NCI-H460 (cell line): ENCODE measurements at places on chromosomes 5 and 9. TPM values are rescaled to one million over a fixed set of nuclear protein-coding genes. Genes with fewer than 3 reads are reported as not detected.
A peak's percentile ranks its signal among the peaks of the same experiment; 100 is the strongest.

GRCh38 chr5:150458802-150459557, 9.4 kb upstream of the RPS14 start:
- peak; percentile 69 for DNase-seq

HTR1A gene
- total RNA-seq: not detected in 2 replicates

DNA sequence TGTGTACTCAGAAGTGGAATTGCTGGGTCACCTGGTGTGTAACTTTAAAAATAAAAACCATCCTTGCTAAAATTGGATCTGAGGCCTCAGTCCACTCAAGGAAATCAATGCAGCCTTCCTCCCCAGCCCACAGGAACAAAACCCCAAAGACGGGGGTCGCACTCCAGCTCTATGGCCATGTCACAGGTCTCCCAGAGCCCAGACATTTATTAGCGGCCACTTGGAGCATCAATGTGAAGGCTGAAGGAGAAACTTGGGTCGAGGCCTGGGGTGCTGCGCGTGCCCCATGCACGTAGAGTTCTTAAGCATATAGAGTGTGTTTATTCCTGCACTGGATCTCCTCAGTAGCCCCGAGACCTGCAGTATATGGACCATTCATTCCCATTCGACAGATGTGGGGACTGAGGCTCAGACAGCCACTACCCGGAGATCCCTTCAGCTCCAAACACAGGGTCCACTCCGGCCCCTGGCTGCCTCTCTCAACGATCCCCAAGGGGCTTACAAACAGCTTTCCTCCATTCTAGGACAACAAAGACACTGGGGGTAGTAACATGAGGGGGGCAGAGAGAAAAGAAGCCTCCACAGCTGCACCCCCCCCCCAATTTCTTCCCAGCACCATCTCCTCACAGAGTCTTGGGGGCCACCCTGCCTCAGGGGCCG, 14.3 kb upstream of the OLFM1 start:
- DNase-seq: no peak

DNA sequence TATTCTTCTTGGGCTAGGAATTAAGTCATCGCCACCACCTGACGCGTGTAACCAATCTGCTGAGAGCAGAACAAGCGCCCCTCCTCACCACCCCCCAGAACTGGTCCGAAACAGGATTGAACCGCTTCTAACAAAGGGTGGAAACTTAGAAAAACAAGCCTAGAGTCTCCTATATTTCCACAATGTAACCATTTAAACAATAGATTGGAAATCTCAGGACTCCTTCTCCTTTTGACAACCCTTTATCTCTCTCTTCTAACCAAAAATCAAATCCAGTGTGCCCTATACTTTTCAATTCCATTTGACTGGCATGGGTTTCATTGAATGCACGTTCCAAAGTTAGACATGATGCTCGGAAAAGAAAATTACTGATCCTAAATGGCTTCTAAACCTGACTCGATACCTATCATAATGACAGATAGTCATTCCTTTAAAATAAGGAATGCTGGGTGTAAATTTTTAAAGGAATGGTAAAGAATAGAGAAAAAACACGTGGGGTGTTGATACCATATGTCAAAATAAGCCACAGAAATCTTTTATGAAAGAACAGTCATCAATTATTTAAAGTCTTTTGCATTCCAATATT, 1.2 kb downstream of the ARRDC3 start:
- DNase-seq: peak; percentile 46

DNA sequence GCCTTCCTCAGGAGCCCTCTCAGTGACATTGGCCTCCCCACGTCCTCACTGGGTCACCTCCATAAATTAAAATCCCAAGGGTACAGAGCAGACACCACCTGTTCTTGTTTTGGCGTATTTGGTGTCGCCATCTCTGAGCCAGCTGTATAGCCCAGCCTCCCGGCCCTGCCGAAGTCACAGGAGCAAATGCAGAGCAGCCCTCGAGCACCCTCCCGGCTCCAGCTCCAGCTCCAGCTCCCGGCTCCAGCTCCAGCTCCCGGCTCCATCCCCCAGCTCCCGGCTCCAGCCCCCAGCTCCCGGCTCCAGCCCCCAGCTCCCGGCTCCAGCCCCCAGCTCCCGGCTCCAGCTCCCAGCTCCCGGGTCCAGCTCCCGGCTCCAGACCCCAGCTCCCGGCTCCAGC, 74.3 kb downstream of the ZNF354C start:
- no peak for DNase-seq

DDX4 gene
- total RNA-seq: 0.14 TPM in 1 of 2 replicates, not detected in the other

DNA sequence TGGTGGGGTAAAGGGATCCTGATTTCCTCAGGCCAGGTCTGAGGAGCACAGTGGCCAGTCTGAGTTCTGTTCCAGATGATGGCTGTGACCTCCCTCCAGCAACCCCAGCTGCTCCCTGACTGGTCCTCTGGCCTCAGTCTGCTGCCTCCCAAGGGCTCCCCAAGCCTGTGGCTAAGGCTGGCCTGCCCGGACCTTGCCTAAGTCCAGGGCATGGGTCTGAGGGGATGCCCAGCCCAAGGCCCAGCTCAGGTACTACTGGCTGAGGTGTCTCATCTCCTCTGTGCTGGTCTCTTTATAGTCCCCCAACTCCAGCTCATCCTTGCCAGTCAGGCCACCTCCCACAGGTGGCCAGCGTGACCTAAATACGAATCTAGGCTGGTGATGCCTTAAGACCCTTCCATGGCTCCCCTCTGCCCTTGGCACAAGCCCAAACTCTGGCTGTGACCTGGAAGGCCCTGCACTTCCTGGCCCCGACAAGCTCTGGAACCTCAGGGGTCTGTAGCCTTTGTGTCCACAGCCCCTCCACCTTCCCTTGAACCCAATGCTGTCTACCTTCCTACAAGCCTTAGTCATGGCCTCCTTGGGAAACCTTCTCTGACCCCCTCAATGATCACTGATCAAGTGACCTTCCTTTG, 9.8 kb downstream of the KIF12 start:
- DNase-seq: no peak

PCDHA6 gene
- not detected in 2 replicates for total RNA-seq

- DNase-seq: no peak
Observed at GRCh38 chr5:117701062-117701461, 1126.4 kb upstream of the SEMA6A start.

DNA sequence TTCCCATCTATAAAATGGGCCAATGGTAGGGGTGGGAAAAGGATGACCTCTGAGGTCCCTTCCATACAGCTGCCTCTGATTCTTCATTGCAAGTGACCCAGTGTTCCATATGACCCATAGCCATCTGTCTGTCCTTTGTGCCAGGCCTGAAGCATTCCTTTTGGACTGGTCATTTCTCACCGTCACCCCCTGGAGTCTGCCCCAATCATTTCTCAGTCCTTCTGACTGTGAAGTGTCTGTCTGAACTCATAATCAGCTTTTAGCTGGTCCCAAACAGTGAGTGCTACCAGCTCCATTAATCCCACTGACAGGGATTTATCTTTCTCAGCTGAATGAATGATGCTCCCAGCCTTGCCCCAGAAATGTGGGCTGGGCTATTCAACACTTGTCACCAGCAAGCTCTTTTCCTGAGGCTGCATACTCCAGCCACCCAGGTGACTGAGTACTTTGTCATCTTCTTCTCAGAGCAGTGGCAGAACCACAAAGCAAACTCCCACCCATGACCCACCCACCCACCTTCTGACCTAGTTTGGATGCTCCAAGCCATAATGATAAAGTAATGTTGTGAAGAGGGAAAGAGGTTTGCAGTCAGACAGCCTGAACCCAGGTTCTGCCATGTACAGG, 37.4 kb downstream of the KCNIP1 start:
- DNase-seq: no peak

DNA sequence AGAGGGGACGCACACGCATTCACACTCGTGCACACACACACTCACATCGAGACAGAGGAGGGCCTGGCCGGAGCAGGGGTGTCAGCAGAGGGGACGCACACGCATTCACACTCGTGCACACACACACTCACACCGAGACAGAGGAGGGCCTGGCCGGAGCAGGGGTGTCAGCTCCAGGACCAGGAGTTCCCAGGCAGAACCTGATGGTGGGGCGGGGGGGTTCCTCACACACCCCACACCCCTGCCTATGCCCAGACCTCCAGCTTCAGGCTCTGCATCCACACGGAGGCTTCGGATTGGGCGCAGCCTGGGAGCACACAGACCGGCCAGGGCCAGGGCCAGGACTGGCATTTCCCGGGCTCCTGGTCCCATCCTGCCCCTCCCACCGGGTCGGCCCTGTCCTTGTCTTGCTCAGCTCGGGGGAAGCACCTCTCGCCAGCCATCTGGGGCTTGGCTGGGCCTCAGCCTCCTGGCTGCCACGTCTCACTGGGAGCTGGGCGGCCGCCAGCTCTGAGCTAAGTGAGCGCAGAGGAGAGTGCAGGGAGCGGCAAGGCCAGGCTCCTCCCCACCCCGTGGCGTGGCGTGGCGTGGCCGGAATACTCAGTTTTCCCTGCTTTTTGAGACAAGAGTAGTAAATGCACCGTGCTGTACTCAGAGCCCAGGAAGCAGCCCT, 31.3 kb downstream of the ADAMTS2 start:
- DNase-seq: no peak

- peak; percentile 40 for DNase-seq
Observed at GRCh38 chr5:56415356-56415765, 182.2 kb upstream of the ANKRD55 start.

- DNase-seq: peak; percentile 48
Observed at GRCh38 chr9:132169672-132170392, 8.0 kb downstream of the NTNG2 start.

- no peak for DNase-seq
Observed at GRCh38 chr5:149931992-149932436, 12.6 kb downstream of the PDE6A start.

DNA sequence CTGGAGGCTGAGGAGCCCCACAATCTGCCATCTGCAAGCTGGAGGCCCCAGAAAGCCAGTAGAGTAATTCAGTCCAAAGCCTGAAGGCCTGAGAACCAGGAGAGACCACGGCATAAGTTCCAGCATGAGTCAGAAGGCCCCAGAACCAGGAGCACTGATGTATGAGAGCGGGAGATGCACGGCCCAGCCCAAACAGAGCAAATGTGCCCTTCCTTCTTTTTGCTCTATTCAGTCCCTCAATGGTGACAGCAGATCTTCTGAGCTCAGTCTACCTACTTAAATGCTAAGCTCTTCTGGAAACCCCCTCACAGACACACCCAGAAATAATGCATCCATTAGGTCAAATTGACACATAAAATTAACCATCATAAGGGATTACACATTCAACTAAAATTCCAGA, 277.6 kb downstream of the ATPSCKMT start:
- DNase-seq: no peak

- DNase-seq: no peak
Observed at GRCh38 chr5:115532517-115532916, 12.1 kb downstream of the FEM1C start.

- no peak for DNase-seq
Observed at GRCh38 chr9:8390571-8390970, 591.0 kb upstream of the DMAC1 start.

- no peak for DNase-seq
Observed at GRCh38 chr5:27708534-27708933, 670.1 kb upstream of the CDH9 start.

GRCh38 chr5:54969856-54970828, 15.3 kb downstream of the ESM1 start:
- no peak for DNase-seq

IL13 gene
- not detected in 2 replicates for total RNA-seq

DNA sequence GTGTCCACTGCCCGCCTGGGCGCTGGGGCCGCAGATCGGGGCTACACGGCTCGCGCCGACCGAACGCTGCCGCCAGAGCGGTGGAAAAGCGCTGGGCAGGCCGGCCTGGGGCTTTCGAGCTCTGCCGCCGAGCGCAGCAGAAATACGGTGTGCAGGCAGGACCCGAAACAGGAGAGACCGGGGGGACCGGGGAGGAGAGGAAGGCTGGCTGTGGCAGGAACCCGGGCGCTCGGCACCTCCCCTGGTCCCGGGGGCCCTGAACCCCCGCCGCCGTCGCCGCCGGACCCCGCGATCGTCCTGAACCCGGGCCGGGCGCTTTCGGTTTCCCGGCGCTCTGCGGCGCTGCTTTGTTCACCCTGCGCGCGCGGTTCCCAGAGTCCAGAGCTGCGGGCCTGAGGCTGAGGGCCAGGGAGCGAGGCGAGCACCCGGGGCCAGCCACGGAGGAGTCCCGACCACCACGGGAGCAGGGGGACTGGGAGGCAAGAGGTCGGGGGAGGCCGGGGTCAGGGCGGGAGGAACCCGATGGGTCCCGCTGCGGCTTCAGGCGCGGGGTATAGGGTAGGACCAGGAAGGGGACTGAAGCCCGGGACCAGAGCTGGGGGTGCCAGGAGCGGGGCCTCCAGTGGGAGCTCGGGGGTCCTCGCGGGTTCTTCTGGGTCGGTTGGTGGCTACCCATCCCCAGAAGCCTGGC, 12.0 kb downstream of the IRX2 start:
- no peak for DNase-seq

C7 gene
- total RNA-seq: not detected in 2 replicates

DNA sequence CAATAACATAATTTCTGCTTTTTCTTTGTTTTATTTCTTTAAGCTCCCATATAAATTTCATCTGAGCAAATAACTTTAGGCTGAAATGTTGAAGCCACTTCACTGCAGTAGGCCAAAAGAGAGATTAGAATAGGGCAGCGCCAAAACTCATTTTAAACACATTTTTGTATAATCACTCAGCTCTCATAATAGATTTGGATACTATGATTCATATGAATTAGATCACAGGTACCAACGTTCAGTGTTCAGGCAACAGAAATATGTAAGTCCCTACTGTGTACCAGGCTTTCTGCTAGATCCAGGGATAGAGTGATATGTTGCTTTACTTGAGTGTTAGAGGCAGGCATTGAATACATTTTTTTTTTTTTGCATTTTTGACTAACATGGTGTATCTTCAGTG, 370.5 kb downstream of the PTPRD start:
- no peak for DNase-seq

DNA sequence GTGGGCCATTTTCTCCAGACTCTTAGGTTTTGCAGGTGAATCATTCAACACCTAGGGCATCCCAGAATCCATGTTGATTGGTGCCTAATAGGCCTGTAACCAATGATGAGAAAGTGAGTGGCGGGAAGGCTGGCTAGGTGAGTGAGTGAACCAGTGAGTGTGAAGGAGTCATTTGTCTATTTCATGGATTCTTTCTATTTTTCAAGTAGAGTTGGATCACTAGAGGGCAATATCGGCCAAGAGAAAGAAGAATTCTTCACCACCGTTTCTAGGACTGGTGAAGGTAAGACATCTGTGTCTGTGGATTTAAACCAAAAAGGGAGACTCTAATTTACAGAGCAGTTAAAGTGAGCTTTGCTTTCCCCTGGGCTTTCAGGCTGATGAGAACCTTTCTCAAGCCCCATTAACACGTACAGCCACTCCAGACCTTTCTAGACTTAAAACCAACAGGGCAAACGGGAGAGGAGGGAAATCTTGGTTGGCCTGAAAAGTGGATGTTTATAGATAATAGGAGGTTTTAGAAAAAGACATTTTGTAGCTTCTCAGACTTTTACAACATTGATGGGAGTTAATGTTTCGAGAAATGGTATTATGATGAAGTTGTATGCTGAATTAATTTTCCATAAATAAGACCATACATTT, 114.3 kb upstream of the IL12B start:
- peak; percentile 49 for DNase-seq

WDR38 gene
- total RNA-seq: not detected in 2 replicates

- no peak for DNase-seq
Observed at GRCh38 chr5:20958641-20959040, 970.6 kb upstream of the CDH18 start.

- DNase-seq: no peak
Observed at GRCh38 chr9:71692337-71692736, 76.0 kb downstream of the CEMIP2 start.

- no peak for DNase-seq
Observed at GRCh38 chr5:6838736-6839135, 125.5 kb downstream of the TENT4A start.

SH3PXD2B gene
- total RNA-seq: 11.5 and 14.9 TPM in 2 replicates
